ENCODE measurements at places on chromosomes 3 and 15.

- no peak for DNase-seq
Measured at GRCh38 chr3:65348398-65348995, 660.7 kb upstream of the ADAMTS9 start.

DNA sequence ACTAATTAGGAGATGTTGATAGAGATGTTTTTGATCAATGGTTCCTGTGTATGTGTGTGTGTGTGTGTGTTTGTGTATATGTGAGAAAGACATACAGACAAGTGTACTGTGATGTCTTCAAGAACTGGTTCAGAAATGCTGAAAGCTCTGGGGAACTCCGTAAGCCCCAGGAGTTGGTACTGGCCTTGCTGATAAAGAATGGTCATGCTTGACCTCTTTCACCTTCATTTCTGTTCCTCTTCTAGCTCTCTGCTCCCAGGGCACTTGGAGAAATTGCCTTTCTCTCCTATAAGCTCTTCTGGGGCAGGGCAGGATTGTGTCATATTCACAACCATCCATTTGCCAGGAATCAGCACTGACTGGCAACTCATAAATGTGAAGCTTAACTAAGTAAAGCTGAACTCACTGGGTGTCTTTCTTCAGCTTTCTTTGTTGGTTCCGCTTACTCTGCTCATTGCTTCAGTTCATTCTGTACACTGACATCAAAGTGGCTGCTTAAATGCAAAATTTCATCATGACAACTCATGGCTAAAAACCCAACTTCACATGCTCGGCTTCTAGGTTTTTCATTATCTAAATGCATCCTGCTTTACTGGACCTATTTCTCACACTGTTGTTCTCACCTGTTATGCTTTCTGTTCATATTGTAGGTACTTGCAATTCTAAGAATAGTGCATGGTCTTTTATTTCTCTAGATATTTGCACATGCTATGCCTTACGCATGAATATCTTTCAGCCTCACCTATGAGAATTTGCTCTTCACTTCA is 162.1 kb upstream of the LYSMD4 start:
- no peak for DNase-seq

DNA sequence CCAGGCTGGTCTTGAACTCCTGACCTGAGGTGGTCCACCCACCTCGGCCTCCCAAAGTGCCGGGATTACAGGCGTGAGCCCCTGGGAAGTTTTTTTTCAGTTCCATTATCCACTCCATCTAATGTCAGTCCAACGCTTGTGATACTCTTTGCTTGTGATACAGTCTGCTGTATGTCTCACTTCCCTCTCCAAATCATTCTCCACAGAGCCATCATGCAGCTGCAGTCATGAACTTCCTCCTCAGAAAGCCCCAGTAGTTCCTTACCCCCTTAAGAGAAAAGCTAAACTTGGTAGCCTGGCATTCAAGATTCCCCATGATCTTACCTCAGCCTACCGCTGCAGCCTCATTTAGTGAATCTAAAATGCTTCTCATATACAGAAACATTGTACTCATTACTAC is 2.3 kb downstream of the ARPC4 start:
- no peak for DNase-seq

GRCh38 chr3:59101231-59101736 is 51.5 kb upstream of the CFAP20DC start:
- DNase-seq, result no peak

GRCh38 chr3:149373235-149374125 is 4.0 kb downstream of the TM4SF1 start:
- DNase-seq, result no peak

DNA sequence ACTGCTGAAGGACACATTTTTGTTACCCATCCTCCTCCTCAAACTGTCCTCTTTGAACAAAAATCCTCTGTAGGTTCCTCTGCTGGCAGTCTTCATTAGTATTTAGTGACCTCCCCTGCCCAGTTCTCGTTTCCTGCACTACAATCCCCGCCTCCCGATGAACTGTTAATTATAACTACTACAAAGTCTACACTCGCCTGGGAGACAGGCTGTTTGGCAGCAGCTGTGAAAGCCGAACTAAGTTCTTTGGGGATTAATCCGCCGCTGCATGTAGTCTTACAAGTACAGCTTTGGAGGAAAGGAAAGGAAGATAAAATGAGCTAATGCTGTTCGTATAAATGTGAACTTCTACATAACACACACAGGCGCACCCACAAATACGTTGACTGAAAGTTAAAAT is 160.0 kb upstream of the WNT5A start:
- DNase-seq, result no peak

- no peak for DNase-seq
Measured at GRCh38 chr15:76936671-76937070, 5.1 kb downstream of the RCN2 start.

GRCh38 chr3:124574012-124574411 is 156.2 kb upstream of the UMPS start:
- DNase-seq, result no peak

DNA sequence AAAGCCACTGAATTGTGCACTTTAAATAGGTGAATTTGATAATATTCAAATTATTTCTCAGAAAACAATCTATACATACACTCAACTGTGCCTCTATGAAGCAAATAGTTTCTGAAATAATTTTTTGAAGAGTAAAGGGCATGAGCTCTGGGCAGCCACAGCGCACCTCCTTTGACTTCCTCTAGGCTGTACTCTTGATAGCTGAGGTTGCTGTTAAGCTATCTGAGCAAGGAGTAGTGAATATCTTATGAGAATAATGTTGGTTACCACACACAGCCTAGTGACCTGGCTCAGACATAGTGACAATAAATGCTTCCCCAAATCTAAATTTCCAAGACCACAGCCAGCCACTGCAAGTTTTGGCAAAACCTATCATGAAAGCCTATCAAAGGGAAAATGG is 11.6 kb upstream of the SEC61A1 start:
- no peak for DNase-seq

- DNase-seq, result no peak
Measured at GRCh38 chr15:62999923-63000561, 42.5 kb upstream of the TPM1 start.

DNA sequence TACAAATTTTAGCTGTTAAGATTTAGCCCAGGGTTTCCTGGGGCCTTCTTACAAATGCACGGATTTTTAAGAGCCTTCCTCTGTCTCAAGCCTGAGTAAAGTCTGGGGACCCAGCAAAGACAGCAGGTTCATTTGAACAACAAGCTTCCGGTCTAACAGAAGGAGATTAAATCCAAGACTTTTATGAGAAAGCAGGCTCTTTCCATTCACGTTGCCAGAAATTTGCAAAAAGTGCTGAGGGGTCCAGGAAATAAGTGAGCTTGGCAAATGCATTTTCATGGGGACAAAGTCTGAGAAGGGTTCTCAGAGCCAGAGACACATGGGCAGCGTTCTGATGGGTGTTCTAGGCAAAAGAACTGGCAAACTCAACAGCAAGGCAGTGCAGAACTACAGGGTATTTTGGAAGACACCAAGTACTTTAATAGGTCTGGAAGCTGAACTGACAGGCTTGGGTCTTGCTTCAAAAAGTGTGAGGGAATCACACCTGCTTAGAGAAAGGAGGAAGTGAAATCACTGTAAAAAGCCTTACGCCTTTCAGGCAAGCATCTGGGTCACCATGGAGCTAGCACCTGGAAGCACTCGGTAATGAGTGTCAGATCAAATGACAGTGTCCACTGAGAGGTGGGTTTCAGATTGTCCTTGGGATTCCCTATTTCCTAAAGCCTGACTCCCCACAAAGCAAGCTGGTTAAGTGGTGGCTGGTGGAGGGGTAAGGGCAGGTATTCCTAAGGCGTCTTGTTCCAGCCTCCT is 115.8 kb upstream of the ARHGEF3 start:
- peak; percentile 43 for DNase-seq

GRCh38 chr3:69710153-69710977 is 28.9 kb upstream of the MITF start:
- no peak for DNase-seq

DNA sequence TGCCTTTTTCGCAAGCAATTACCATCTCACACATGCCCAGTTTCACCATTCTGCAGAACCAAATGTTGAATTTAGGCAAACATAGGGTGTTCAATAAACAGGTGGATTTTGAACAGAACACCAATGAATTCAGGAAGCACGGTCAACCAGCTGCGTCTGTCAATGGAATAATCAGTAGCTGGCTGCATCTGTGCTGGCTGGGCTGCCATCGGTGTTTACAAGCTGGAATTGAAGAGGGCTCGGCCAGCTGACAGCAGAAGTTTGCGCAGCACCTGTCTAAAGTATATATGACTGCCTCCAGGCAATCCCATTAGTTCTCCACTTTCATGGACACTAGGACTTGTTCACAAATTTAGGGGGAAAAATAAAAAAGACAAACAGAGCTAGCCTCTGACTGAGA is 996.4 kb upstream of the CFAP20DC start:
- no peak for DNase-seq

GRCh38 chr3:126146034-126146433 is 34.4 kb downstream of the ALDH1L1 start:
- DNase-seq, result no peak

- no peak for DNase-seq
Measured at GRCh38 chr15:94743668-94744067, 512.3 kb downstream of the MCTP2 start.

DNA sequence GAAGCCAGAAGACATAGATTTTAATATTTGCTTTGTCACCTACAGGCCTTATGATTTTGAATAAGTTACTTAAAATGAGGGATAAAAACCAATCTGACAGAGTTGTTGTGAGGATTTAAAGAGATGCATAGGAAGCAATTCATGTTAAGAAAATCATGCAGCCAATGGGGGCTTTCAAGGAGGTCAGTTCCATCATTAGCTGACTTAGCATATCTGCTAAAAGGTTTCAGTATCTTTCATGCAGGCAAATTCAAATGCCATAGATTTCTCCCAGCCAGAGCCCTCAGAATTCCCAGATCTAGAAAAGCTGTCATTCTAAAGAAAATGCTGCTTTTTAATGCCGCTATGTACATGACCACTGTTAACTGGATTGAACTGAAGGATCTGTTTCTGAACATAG is 176.1 kb downstream of the GOLIM4 start:
- DNase-seq, result no peak

GRCh38 chr3:129016356-129016719 is 15.2 kb downstream of the EFCC1 start:
- peak; percentile 79 for DNase-seq

DNA sequence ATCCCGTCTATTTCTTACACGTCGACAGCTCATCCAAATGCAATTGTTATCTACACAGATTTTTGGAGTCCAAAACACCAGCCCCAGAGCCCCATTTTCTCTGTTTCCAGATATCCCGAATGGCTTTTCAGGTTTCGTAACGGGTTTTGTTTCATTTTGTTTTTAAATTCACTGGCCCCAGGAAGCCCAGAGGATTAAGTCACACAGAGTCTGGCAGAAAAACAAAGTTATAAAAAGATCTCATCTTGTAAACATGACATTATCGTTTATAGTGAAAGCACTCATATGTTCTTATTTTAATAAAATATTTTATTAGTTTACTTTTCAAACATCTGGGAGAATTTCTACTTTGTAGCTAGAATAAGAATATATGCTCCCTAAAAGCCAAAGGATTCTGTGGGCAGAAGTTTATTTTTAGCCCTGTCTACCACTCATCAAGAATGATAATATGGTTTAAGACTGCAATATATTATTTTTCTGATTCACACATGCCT is 149.3 kb upstream of the SLC2A2 start:
- no peak for DNase-seq

- no peak for DNase-seq
Measured at GRCh38 chr3:24605511-24606028, 110.9 kb upstream of the THRB start.

DNA sequence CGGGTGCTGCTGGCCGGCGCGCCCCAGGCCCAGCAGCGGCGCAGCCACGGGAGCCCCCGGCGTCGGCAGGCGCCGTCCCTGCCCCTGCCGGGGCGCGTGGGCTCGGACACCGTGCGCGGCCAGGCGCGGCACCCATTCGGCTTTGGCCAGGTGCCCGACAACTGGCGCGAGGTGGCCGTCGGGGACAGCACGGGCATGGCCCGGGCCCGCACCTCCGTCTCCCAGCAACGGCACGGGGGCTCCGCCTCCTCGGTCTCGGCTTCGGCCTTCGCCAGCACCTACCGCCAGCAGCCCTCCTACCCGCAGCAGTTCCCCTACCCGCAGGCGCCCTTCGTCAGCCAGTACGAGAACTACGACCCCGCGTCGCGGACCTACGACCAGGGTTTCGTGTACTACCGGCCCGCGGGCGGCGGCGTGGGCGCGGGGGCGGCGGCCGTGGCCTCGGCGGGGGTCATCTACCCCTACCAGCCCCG is 777 bp downstream of the LOXL1 start:
- DNase-seq, result peak; percentile 42

DNA sequence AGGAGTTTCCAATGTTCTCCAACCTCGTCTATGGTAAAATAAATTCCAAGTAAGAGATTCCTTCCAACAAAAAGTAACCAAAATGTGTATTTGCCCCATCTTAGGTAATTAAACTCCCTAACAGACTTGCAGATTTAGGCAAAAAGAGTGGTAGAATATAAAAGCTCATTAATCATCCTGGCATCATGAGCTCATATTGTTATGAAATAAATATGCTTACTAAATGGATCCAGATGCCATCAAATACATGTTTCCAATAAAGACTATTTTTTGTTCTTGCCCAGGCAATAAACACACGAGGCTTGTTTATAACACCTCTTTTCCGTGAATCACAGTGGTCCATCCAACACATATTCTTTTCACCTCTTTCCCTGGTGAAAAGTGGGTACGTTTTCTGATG is 189.4 kb downstream of the THSD4 start:
- no peak for DNase-seq

DNA sequence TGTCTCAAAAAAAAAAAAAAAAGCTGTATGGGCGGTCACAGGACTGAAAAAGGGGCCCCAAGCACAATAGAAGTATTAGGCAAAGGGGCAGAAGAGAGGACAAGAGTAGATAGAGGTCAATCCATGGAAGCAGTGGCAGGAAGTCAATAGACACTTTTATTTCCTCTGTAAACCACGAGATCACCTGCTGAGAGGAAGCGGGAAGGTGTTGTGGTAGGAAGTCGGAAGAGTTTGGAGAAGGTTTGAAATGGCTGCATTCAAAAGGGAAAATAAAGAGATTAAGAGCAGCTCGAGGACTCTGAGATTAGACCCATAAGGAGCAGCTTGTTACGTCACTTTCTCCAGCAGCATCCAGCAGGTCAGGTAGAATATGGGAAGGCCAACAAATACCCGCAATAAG is 14.2 kb upstream of the ZNF148 start:
- no peak for DNase-seq

GRCh38 chr3:161689584-161690298 is 193.1 kb downstream of the OTOL1 start:
- DNase-seq, result no peak

DNA sequence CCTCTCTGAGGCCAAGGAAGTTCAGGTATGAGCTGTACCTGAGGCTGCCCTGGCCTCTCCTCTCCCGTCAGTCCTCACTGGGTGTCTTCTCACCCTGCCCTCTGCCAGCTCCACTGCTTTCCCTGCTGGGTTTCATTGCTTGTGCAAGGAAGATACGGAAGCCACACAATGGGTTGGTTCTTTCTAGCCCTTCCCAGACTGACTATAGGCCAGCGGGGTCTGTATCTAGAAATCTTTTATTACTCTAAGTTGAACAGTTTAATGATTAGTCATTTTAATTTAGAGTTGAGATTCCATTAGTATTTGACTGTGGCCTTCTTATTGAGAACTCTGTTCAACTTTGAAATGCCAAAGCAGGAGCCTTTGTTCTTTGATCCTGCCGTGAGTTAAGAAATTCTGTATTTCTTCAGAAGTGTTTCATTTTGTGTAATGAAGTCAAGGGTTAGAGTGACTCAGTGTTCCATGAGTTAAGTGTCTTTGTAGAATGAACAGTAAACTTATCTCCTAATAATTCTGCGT is 16.2 kb downstream of the C3orf62 start:
- no peak for DNase-seq

- DNase-seq, result no peak
Measured at GRCh38 chr3:85670634-85671205, 711.9 kb downstream of the CADM2 start.

Data from CD4-positive, alpha-beta T cell treated with Interleukin-4 for 1 hour (primary cell).